ENCODE measurements at places on chromosomes 2 and 18. TPM values are rescaled to one million over a fixed set of nuclear protein-coding genes. Genes with fewer than 3 reads are reported as not detected.

DNA sequence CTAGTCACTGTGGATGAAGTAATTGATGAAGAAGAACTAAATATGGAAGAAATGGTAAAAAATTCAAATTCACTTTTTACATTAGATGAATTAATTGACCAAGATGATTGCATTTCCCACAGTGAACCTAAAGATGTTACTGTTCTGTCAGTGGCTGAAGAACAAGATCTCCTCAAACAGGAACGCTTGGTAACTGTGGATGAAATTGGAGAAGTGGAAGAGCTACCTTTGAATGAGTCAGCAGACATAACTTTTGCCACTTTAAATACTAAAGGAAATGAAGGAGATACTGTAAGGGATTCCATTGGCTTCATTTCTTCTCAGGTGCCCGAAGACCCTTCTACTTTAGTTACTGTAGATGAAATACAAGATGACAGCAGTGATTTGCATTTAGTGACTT is 26.6 kb upstream of the DYSF start:
- DNase-seq: no peak
- H3K4me1 ChIP-seq: no peaks in the 10 kb centered on the region
- no peak overlapping the region for H3K4me3 ChIP-seq
- H3K36me3 ChIP-seq: peaks cover 53% of the 10 kb centered on the region

DNA sequence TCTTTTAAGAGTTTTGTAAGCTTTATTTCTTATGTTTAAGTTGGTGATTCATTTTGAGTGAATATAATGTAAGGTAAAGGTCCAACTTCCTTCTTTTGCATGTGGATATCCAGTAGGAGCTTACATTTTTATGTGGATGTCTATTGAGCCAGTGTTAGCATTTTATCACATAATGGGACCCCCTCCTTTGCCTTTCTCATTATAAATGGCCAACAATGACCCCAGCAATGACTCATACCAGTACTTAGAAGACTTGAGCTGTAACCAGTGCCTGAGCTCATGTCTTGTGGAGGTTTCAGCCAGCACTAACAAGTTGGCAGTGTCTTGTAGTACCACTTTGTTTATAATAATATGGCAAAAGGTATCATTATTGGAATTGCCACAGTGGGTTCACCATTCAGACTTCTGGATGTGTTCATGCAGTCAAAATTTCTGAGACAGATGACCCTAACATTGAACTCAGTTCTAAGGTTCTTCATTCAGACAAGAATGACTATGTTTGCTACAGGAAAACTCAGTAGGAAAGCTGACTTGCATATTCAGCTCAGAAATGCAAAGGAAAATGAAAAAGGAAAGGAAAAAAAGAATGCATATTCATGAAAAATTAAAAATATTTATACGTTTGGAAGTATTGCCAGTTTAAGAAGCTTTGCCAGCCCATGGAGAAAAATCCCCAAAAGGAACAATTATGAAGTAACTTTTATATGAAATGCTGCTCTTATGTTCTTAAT is 41.0 kb downstream of the CDKL4 start:
- peak; percentile 56 for DNase-seq
- H3K4me3 ChIP-seq: peak overlapping the region; percentile 14
- H3K27me3 ChIP-seq: no peaks in the 10 kb centered on the region
- no peaks in the 10 kb centered on the region for H3K36me3 ChIP-seq

DNA sequence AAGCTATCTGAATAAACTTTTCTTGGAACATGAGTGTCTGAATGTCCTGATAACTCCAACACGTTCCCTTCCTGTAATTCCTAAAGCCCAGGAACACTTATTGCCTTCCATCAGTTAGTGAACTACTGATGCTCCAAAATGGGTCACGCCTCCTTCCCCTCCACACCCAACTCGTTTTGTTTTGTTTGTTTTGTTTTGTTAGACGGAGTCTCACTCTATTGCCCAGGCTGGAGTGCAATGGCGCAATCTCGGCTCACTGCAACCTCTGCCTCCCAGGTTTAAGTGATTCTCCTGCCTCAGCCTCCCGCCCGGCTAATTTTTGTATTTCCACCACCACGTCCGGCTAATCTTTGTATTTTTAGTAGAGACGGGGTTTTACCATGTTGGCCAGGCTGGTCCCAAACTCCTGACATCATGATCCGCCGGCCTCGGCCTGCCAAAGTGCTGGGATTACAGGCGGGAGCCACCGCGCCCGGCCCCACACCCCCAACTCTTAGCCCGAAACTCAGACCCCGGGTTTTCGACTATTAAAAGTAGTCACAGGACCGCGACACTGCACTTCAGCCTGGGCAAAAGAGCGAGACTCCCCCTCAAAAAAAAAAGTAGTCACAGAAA is 774 bp downstream of the IER3IP1 start:
- H3K27me3 ChIP-seq: no peaks in the 10 kb centered on the region
- H3K27ac ChIP-seq: peak overlapping the region; percentile 87
- peaks cover 14% of the 10 kb centered on the region for H3K4me1 ChIP-seq

- no peaks in the 10 kb centered on the region for H3K36me3 ChIP-seq
- H3K27me3 ChIP-seq: no peaks in the 10 kb centered on the region
- no peak overlapping the region for H3K4me3 ChIP-seq
- peak; percentile 25 for DNase-seq
These were observed 143.5 kb upstream of the LMAN1 start for GRCh38 chr18:59502274-59503175.

OSR1 gene
- total RNA-seq: not detected

- peaks cover 33% of the 10 kb centered on the region for H3K27me3 ChIP-seq
- H3K4me1 ChIP-seq: peaks cover 17% of the 10 kb centered on the region
- DNase-seq: peak; percentile 83
- H3K36me3 ChIP-seq: no peaks in the 10 kb centered on the region
- peak within 1 kb of the TSS; percentile 89 for H3K4me3 ChIP-seq
These were observed at the start of gene HAAO for GRCh38 chr2:42792583-42793333. Gene HAAO (minus strand): TSS chr2:42792583. CDS start chr2:42792536, 47 bp downstream.

DNA sequence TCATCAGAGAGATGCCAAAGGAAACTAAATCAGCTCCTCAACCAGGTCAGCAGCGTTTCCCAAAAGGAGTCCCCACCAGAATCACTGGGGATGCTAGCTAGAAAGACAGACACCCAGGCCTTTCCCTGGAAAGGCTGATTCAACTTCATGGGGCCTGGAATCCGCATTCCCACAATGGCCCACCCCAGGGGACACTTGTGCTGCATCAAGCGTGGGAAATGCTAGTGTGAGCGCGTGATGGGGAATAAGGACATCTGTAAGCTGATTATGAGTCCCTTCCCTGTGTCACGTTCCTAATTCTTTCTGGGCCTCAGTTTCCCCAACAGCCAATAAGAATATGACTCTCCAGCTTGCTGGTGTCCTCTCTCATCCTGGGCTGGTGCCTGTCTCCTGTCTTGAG is 2.2 kb upstream of the WNT10A start:
- H3K36me3 ChIP-seq: no peaks in the 10 kb centered on the region
- H3K27ac ChIP-seq: no peak overlapping the region
- peaks cover 14% of the 10 kb centered on the region for H3K4me1 ChIP-seq

DNA sequence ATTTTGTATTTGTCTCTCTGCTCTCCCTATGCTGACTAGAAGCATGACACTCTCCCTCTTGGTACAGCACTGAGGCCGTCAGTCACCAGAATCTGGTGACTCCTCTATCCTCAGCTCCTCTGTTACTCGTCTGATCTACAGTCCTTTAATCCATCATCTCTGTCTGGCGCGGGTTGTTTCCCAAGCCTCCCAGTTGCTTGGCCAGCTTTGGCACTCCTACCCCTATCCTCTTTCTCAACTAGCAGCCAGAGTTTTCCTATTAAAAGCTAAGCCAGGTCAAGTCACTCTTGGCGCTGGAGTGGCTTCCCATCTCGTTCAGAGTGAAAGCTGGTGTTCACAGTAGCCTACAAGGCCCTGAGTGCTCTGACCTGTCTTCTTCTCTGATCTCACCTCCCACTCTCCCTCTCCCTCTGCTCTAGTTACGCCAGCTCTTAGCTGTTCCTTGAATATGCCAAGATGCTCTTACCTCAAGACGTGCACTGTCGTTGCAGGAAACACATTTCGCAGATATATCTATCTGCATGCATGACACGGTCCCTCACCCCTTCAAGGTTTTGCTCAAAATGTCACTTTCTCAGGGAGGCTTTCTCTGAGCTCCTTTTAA is 41.8 kb upstream of the PSME4 start:
- no peaks in the 10 kb centered on the region for H3K4me1 ChIP-seq
- no peak overlapping the region for H3K4me3 ChIP-seq
- H3K27me3 ChIP-seq: no peaks in the 10 kb centered on the region
- DNase-seq: no peak

- DNase-seq: no peak
- no peak overlapping the region for H3K27ac ChIP-seq
- H3K36me3 ChIP-seq: no peaks in the 10 kb centered on the region
- no peaks in the 10 kb centered on the region for H3K4me1 ChIP-seq
- no peak overlapping the region for H3K4me3 ChIP-seq
These were observed 424.1 kb upstream of the ZEB2 start for GRCh38 chr2:144943986-144944385.

DNA sequence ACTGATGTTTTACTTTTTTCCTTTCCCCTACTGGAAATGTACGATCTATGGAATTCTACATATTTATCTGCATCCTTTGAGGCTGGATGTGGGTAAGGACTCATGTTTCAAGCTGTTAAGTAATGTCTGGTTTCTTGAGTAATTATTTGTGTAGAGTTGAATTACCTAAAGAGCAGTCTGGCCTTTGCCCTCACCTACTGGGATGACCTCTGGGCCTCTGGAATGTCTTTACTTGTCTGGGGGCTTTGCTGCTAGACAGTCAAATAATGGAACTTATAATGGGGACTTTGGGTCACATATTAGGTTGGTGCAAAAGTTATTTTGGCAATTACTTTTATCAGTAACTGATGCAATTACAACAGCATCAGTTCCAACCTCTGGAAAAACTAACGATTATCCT is 244.7 kb downstream of the CCDC178 start:
- H3K27me3 ChIP-seq: no peaks in the 10 kb centered on the region
- DNase-seq: no peak
- no peaks in the 10 kb centered on the region for H3K36me3 ChIP-seq
- no peak overlapping the region for H3K27ac ChIP-seq
- H3K4me1 ChIP-seq: no peaks in the 10 kb centered on the region

DNA sequence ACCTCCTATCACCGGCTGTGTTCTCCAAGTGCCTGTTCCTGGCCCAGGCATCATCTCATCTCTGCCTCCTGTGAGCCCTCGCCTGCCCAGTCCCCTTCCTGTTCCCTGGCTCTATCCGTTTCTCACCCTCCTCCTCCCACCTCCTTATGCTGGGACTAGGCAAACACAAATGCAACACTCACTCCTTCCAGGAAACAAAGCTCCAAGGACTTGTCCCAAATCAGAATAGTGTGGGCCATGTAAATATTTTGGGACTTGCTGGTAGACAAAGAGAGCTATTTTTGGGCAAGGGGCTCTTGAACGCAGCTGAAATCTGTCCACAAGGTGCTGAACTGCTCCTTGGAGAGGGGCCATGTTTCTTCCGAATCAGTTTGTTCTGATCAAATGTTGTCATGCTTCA is 25.3 kb downstream of the MBP start:
- no peaks in the 10 kb centered on the region for H3K27me3 ChIP-seq
- 0 out of 2 replicates have a peak, but pooled peaks cover 10% of the 10 kb centered on the region for H3K4me1 ChIP-seq
- no peak overlapping the region for H3K4me3 ChIP-seq

- no peak for DNase-seq
- no peak overlapping the region for H3K27ac ChIP-seq
- H3K36me3 ChIP-seq: no peaks in the 10 kb centered on the region
- no peaks in the 10 kb centered on the region for H3K27me3 ChIP-seq
These were observed 223.8 kb downstream of the FBXO15 start for GRCh38 chr18:73923866-73924265.

PHOSPHO2 gene
- total RNA-seq: 12.2 TPM

TYW5 gene
- 19.6 TPM for total RNA-seq

- no peak overlapping the region for H3K27ac ChIP-seq
- H3K36me3 ChIP-seq: no peaks in the 10 kb centered on the region
- no peaks in the 10 kb centered on the region for H3K27me3 ChIP-seq
- H3K4me3 ChIP-seq: no peak overlapping the region
- no peak for DNase-seq
These were observed 242.1 kb upstream of the TNP1 start for GRCh38 chr2:217101972-217102371.

DNA sequence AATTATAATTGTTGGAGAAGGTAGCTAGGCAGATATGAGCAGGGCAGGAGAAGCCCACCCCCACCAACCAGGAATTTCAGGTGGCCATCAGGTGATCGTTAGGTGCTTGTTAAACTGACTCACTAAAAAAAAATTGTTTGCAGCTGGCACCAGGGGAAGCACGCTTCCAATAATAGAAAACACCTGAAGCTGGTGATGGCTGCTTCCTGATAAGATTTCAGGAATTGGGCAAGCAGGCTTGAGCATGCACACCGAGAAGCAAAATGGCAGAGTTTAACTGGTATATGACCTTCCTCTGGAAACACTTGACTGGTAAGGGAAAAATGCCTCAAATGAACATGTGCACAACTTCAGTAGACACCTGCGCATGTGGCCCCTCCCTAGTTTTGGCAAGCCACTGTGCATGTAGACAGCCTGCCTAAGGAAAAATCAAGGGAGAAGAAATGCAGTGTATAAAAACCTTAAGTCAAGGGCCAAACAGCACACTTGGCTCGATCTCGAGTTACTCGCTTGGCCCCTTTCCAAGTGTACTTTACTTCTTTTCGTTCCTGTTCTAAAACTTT is 292.8 kb downstream of the CCDC85A start:
- H3K36me3 ChIP-seq: no peaks in the 10 kb centered on the region
- no peak for DNase-seq
- H3K27me3 ChIP-seq: no peaks in the 10 kb centered on the region

- DNase-seq: no peak
- H3K27me3 ChIP-seq: no peaks in the 10 kb centered on the region
- no peak overlapping the region for H3K27ac ChIP-seq
- H3K4me3 ChIP-seq: no peak overlapping the region
- no peaks in the 10 kb centered on the region for H3K4me1 ChIP-seq
- H3K36me3 ChIP-seq: no peaks in the 10 kb centered on the region
These were observed 143.6 kb upstream of the DAPL1 start for GRCh38 chr2:158651358-158652057.

DNA sequence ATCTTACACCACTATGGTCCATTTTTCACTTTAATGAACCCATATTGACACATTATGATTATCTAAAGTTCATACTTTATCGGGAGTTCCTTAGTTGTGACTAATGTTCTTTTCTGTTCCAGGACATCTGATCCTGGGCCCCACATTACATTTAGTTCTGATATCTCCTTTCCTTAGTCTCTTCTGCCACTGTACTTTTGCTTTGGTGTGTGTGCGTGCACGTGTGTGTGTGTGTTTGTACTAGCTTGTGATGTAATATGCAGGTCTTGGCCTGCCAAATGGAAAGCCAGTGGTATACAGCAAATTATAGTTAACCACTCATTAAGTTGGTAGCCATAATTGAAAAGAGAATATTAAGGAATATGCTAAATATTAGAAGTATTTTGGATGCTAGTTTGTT is 88.0 kb downstream of the CDC42EP3 start:
- H3K27ac ChIP-seq: no peak overlapping the region
- H3K36me3 ChIP-seq: no peaks in the 10 kb centered on the region
- H3K4me1 ChIP-seq: peaks cover 24% of the 10 kb centered on the region
- no peaks in the 10 kb centered on the region for H3K27me3 ChIP-seq
- H3K4me3 ChIP-seq: no peak overlapping the region
- DNase-seq: no peak

IL36G gene
- 0.70 TPM for total RNA-seq

- no peak overlapping the region for H3K4me3 ChIP-seq
- no peaks in the 10 kb centered on the region for H3K36me3 ChIP-seq
- H3K27me3 ChIP-seq: no peaks in the 10 kb centered on the region
- DNase-seq: no peak
These were observed 28.2 kb downstream of the LAMA1 start for GRCh38 chr18:7089369-7089768.

- H3K27me3 ChIP-seq: no peaks in the 10 kb centered on the region
- H3K4me3 ChIP-seq: no peak overlapping the region
- H3K27ac ChIP-seq: no peak overlapping the region
- no peak for DNase-seq
These were observed 260.9 kb upstream of the CWC22 start for GRCh38 chr2:180268006-180268405.

All from GM23338 (cell line).